ENCODE measurements at places on chromosomes 3 and 15. TPM values are rescaled to one million over a fixed set of nuclear protein-coding genes. Genes with fewer than 3 reads are reported as not detected.

TRPC1 gene
- total RNA-seq = 8.3 TPM

CCR2 gene
- not detected for total RNA-seq

COL6A5 gene
- not detected for total RNA-seq

ATP13A5 gene
- not detected for total RNA-seq

UBA3 gene
- total RNA-seq = 27.9 TPM

ITGA11 gene
- 4.5 TPM for total RNA-seq

DLEC1 gene
- total RNA-seq = not detected

SLC9C1 gene
- total RNA-seq = not detected

C2CD4A gene
- total RNA-seq = not detected

ZPLD1 gene
- 0.05 TPM for total RNA-seq

PTPRG gene
- total RNA-seq = 3.2 TPM

CD96 gene
- total RNA-seq = not detected

GPD1L gene
- 19.2 TPM for total RNA-seq

ADAMTS17 gene
- total RNA-seq = 0.18 TPM

SLC12A8 gene
- 0.89 TPM for total RNA-seq

MTFMT gene
- total RNA-seq = 23.4 TPM

ABHD17C gene
- 29.0 TPM for total RNA-seq

TAMM41 gene
- 26.2 TPM for total RNA-seq

SLC15A2 gene
- 0.29 TPM for total RNA-seq

MORC1 gene
- not detected for total RNA-seq

LMAN1L gene
- total RNA-seq = not detected

MAP1A gene
- 0.81 TPM for total RNA-seq

CCDC71 gene
- total RNA-seq = 13.2 TPM

TMEM207 gene
- total RNA-seq = not detected

VWA5B2 gene
- 0.38 TPM for total RNA-seq

GOLIM4 gene
- 19.2 TPM for total RNA-seq

HGD gene
- 19.2 TPM for total RNA-seq

PRR20G gene
- 0.54 TPM for total RNA-seq

DAZL gene
- not detected for total RNA-seq

PODXL2 gene
- total RNA-seq = 11.1 TPM

SHF gene
- total RNA-seq = 0.89 TPM

PAK6 gene
- 0.09 TPM for total RNA-seq

Data from A549 treated with ZK216348 at 1 μM for 4 hours (cell line).